NCI-H524 treated with DMSO at 0.1 percent for 48 hours (cell line): ENCODE measurements at places on chromosomes 3 and 15.

GRCh38 chr3:129276385-129276784 lies 2.3 kb upstream of the HMCES start:
- DNase-seq: no peak

- peak; percentile 25 for DNase-seq
Measured at GRCh38 chr3:144487011-144487410, 515.4 kb downstream of the DIPK2A start.

DNA sequence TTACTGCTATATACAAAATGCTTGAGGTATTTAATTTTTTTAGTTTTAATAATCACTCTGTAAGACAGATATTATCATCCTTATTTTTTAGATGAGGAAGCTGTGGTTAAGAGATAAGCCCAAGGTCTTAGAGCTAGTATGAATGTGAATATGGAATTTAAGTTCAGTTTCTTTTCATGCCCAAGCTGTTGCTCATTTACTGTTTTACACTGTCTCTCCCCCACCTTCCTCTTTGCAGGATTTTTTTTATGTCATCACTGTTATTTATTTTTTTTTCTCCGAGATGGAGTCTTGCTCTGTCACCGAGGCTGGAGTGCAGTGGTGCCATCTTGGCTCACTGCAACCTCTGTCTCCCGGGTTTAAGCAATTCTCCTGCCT lies 22.5 kb downstream of the MAP2K5 start:
- no peak for DNase-seq

DNA sequence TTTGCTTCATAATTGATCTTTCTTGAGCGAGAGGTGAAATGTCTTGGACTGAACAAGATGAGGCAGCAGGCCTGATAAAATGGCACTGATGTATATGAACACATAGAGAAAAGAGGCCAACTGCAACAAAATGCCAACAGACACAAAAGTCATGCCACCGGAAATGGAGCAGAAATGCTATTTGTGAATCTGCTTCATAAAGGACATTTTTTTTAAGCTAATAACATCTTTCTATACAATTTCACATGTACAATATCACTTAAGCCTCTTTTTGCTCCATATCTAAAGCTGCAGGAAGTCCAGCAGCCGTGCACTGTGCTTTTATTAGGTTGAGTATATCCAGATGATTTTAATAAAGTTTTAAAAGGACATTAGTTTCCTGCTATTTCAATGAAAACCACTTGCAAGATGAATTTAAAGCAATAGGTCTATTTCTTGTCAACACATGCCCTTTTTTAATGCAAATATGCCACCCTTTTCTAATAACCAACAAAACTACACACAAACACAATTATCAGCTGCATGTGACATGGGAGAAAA lies 169.2 kb upstream of the ADAMTS9 start:
- no peak for DNase-seq

DNA sequence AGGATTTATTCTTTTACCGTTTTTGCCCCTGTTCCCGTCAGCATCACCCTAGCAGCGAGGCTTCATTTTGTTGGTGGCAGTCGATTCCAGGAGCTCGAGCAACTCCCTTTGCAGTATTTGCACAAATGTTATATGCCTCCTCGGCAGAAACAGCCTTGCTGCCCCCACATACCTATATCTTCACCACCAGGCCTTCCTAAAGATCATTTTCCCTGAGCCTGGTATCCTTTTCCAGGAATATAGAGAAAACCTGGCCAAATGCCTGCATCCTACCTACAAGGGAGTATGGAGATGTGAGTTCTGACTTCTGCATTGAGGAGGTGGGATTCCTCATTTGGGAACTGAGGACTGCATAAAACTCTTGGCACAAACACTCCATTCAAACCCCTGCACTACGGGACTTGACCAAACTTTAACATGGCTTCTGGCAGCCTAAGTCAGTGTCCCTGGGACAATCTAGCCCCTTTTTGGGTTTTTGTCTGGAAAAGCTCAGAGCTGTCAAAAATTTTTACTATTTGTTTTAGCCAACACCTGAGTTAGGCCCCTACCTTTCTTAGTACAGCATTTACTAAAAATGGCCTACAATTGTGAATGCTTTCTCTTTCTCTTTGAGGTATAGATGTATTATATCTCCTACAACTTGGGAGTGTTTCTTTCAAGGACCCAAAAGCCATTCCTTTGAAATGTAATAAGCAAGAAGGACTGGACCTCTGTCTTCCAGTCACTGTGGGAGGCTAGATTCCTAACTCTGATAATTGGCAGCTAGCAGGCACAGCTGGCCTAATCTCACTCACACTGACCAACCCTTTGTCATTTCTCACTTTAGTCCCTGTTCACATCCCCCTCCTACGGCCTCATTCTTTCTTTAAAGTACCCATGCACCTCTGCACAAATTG lies 12.1 kb upstream of the UBE2Q2 start:
- no peak for DNase-seq

DNA sequence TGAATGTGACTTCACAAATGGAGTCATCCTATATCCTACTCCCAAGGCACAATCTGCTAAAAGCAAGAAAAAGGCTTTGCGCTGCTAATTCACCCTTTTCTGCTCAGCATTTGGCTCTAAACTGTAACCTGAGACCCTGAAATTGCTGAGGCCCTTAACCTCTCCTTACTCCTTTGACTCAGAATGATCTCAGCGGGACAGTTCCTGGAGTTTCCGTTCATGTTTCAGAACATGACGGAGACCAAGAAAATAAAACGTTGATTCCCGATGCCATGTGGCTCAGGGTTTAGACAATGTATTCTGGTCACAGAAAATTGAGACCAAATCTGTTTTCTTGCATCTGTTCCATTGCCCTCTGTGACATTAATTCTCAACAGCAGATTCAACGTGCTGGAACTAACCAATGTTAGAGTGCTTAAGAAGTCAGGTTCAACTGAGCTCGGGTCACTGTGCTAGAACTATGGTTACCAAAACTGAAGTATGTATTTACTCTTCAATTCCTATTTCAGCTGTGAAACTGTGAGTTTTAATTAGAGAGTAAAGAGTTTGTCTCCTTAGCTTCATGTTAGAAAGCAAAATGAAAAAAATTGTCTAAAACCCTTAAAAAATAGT lies 45.4 kb upstream of the TMC3 start:
- peak; percentile 82 for DNase-seq

DNA sequence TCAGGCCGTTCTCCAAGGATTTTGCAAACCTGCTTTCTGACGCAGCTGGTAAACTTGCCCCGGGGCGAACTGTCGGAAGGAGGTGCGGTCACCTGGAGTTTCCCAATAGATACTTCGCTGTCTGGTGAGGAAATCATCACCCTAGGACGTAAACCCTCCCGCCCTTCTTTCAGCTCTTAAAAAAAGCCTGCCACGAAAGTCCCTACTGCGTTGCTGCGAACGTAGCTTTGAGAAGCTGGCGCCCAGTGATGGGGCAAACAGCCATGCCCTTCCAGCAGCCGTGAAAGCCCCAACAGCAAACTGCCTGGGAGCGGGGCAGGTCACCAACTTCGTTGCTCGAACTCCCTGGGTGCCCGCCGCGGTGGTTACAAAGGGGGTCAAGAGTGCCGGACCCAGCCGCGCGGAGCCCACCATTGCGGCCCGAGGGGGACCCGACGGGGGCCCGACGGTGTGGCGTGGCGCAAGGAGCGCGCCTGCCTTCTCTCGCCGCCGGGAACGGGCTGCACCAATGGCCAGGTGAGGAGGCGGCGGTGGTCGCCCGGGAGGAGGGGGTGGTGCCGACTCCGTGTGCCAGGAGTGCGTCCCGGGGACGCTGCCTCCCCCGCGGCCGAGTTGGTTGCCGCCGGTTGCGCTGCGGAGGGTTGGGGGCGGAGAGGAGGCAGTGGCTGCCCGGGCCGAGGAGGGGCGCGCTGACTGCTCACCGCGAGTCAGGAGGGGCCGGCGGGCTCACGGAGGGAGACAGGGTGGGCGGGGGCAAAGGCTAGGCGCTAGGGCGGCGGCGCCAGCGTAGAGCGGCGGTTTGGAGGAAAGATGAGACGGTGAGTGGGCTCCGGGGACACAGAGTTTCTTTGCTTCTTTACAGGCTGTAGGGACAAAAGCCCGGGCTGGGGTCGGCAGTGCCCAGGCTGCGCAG lies at the start of gene PHLDB2:
TSS of gene PHLDB2 (plus strand) at position 205 of the 913 bp plus-strand sequence. CDS start 24,813 bp downstream, outside the sequence.
- peak; percentile 35 for DNase-seq

- no peak for DNase-seq
Measured at GRCh38 chr3:10845001-10845761, 29.2 kb downstream of the SLC6A11 start.

DNA sequence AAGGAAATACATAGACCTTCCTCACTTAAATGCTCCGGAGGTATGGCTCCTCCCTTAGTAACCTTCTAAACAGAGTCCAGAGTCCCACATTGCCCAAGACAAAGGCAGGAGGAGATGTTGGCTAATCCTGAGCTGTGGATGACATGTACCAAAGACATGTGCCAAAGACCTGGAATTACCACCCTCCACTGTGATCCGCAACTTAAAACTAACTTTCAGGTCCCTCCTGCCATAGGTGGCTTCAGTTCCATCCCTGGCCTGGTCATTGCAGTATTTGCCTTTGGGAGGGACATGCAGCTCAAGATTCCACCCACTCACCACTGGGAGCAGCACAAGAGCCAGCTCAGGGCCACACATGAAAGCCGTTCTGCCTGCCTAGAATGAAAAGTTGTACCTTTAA lies 28.0 kb downstream of the MYZAP start:
- no peak for DNase-seq

GRCh38 chr3:152910966-152911365 lies 76.0 kb downstream of the P2RY1 start:
- no peak for DNase-seq

GRCh38 chr15:29698030-29698701 lies 124.1 kb downstream of the TJP1 start:
- DNase-seq: peak; percentile 98

GRCh38 chr3:71055257-71056001 lies 528.1 kb downstream of the FOXP1 start:
- DNase-seq: no peak

GRCh38 chr3:175070946-175071345 lies 211.8 kb downstream of the NAALADL2 start:
- no peak for DNase-seq

DNA sequence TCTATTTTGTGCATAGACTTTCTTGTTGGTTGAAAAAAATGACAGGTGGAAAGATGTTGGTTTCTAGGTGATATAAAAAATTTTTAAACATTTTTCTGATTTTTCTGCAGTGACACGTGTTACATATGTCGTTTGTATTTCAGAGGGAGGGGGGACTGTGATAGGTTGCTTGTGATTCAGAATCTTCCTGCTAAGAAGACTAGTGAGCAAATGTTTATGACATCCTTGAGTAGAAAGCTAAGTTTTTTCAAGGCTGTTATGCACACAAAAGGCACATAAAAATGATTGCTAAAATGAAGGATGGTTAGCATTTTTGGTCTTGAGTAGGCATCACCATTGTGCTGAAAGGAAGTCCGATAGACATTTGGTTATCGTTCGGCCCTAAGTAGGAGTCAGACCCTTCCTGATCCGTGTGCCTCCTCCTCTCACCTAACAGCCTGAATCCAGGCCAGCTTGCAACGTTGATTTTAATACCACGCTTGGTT lies 1.5 kb downstream of the ZNF639 start:
- DNase-seq: peak; percentile 15

GRCh38 chr3:31247850-31248562 lies 284.7 kb upstream of the STT3B start:
- no peak for DNase-seq

- DNase-seq: no peak
Measured at GRCh38 chr3:81198756-81199155, 562.7 kb downstream of the GBE1 start.

GRCh38 chr3:162287600-162287999 lies 791.0 kb downstream of the OTOL1 start:
- DNase-seq: no peak

DNA sequence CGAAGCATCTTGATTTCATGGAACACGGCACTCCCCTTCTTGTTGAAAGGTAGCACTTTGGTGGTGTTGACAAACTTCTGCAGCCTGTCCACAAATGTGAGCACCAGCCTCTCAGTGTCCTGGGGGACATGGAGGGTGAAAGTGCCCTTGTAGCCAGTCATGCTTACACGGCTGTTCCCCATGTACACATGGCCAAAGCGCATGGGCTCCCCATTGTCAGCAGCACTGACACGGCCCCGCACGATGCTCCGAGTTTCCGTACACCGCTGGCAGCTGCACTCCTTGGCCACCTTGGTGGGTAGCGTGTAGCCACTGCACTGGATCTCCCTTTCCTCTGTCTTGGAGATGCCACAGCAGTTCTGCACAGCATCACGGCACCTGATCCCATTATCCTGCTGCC lies 12.7 kb downstream of the CILP start:
- DNase-seq: no peak

- DNase-seq: no peak
Measured at GRCh38 chr3:56914646-56915045, 112.9 kb upstream of the ARHGEF3 start.

GRCh38 chr3:76624164-76624563 lies 415.7 kb upstream of the ROBO2 start:
- no peak for DNase-seq

DNA sequence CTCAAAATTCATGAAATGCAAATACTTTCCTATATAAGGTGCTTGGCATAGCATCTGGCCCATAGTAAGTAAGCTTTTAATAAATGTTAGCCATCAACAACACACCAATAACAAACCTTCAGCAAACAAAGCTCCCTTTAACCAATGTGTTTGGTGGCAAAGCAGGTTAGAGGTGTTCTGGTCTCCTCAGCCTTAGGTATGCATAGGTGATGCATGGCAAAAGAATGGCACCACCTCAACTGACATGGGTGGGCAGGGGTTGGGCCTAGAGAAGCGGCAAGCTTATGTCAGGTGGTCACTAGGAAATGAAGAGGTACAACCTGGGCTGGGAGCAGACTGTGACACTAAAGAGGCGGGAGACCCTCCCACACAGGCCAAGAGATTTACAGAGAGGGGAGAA lies 38.2 kb downstream of the MRPS11 start:
- no peak for DNase-seq

DNA sequence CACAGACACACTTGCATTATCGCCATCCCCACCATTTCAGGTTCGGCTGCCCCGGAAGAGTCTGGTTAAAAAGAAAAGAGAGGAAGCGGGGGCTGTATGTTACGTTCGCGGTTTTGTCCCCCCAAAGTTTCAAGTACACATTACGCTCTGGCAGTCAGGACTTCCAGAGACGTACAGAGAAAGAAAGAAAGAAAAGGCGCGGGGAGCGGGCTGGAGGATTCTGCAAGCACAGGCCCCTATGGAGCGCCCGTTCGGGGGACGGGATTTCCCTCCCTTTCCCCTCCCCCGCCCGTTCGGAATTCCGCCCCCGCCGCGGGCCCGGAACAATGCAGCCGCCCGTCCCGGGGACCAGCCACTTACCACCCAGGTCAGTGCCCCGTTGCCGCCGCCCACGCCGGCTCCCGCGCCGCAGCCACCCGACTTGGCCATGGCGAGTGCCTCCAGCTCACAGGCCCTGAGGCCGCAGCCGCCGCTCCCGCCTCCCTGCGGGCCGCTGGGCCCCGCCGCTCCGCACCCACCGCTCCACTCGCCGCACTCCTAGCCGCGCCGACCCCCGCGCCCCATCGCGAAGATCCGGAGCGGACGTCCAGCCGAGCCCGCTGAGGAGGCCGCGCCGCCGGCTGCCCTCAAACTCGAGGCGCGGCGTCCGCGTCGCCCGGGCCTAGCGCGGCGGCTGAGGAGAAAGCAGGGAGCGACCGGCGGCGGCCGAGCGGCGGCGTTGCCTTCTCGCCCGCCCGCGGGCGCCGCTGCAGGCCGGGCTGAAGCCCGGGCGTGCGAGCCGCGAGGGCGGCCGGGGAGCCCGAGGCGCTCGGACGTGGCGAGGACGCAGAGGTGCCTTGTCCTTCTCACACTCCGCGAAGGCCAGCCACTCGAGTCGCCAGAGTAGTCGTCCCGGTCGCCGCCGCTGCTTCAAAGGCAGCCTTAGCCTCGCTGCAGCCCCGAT lies 567 bp downstream of the TOP2B start:
- DNase-seq: no peak
